ENCODE measurements at places on chromosomes 4 and X.

GRCh38 chr4:17241835-17242234, 270.1 kb downstream of the QDPR start:
- no peak for DNase-seq

DNA sequence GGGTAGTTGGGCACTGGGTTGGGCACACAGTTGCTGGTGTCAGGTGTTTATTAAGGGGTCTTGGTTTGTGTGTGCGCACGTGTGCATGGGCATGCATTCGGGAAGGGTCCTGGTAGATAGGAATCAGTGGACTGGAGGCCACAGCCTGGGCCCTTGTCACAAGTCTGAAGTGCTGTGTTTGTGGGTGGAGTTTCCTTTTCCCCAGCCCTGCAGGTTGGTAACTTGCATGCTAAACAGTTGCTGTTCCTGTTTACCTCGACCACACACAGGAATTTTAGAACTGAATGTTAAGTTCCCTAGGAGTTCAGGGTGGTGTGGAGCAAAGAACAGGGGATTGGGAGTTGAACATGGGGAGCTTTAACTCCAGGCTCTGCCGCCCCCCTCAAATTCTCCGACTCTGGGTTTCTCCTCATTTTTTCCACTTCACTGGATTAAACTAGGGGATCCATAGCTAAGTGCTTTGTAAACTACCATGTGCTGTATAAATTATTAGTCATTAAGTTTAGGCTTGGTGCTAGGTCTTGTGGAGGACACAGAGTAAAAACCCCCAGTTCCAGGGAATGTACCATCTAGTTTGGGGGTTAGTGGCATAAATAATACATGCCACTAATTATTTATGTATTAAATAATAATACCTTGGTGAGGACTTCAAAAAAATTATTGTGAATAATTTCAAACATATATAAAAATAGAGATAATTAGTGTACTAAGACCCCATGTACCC, 49.0 kb downstream of the STARD8 start:
- no peak for DNase-seq

DNA sequence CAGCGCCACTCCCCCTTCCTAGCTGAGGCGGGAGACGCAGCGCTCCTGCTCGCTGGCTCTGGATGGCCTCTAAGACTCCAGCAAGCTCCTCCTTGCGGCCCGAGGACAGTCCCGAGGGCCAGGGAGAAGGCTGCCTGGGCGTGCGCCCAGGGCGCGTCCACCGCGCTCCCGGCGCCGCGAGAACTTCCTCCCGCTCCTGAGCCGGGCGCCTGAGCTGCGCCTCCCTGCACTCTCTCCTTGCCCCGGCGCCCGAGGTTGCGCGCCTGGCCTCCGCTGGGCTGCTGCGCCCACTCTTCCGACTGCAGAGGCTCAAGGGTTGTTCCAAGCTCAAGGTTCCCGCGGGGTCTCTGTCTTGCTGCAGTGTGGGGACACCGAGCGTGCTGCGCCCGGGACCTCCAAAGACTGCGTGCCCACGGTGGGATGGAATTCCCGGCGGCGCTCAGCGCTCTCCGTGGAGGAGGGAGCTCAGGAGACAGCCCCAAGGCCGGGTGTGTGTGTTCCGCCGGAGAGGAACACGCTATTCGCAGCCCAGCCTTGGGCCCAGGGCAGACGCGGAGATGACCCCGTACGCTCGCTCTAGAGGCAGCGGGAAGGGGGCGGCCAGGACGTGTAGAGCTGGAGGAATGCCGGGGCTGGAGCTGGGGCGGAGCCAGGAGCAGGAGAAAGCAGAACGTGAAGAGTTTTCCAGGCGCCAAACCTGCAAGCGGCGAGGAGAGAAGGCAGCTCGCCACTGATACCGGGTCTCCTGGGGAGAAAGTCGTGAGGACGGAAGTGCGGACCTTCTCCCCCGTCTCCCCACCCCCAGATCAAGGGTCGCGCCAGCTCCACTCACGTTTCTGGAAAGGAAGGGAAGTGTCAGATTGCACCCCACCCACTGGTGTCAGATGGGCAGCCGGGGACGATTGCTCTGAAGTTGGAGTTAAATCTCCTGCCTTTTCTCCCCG, at the start of gene ARHGAP6:
ARHGAP6 (minus strand) TSS at position 753 of the 944 bp plus-strand sequence. CDS start 1,092 bp downstream, outside the sequence.
- DNase-seq = no peak

DNA sequence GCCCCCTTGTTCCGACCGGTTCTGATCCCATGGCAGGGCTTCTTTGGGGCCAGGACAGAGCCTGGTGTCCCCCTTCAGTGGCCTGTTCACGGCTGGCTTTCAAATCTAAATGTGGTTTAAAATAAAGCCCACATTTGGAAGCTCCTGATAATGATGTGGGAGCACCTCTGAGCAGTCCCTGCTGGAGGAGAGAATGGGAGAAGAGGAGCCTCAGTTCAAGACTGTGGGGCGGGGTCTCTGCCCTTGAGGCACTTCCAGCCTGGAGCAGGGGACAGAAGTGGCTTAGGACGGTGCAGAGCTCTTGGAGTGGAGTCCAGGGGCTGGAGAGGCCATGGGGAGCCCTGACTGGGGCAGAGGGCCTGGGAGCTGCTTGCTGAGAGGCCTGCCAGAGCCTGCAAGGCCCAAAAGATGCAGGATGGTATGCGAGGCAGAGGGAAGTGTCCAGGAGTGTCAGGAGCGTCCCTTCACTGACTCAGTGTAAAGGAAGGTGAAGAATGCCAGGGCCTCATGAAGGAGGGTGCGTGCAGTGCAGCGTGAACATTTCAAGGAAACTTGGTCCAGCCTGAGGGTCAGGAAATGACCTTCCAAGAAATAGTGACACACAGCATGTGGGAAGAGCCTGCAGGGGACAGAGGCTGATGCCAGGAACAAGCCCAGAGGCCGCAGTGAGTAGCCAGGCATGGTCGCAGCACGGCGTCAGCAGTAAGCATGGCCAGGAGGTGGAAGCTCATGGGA, 21.1 kb upstream of the TADA2B start:
- DNase-seq = no peak

DNA sequence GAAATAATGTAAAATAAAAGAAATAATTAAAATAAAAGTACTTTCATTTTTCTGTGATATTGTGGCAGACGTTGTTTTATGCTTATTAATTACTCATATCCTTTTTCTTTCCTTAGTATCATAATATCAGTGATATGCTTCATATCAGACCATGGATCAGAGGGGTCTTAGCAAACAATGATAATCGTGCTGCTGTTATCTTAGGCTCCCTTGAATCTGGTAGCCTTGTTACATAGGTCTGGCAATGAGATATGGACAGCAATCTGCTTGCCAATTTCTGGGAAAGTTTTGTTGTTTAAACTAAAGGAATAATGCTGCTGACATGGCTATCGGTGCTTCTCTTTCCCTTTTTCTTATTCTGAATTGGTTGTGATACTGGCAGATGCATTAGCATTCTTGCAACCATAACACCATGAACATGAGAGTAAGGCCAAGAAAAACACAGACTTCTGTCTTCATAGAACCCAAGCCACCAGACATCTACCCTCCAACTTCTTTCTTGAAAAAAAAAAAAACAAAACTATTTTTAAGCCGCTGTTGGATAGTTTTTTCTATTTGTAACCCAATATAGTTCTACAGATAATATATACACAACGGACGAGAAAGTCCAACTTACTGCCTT, 16.4 kb downstream of the EPHA5 start:
- no peak for DNase-seq

- DNase-seq = no peak
Observed at GRCh38 chrX:106613277-106613676, 1.5 kb downstream of the RADX start.

- no peak for DNase-seq
Observed at GRCh38 chr4:38870098-38870808, 2.6 kb downstream of the FAM114A1 start.

DNA sequence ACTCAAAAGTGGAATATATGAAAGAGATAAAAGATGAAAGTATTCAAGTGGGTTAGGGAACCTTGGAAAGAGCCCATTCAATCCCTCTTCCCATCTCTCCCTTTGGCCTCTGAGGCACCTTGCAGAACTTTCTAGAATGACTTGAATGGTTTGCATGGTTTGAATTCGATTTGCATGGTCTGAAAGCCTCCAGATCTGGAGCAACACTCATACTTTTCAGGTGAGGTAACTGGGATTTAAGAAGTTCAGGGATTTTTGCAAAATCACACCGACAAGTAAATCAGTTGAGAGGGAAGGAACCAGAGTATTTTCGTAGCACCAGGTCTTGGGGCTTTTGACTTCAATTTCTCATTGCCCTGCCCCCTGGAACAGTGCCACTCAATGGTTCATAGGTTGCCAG, 476.0 kb upstream of the FTHL17 start:
- no peak for DNase-seq

GRCh38 chr4:86034616-86035015, 325.2 kb downstream of the MAPK10 start:
- DNase-seq = no peak

GRCh38 chrX:149938881-149939654, 777 bp upstream of the EOLA2 start:
- peak; percentile 86 for DNase-seq

DNA sequence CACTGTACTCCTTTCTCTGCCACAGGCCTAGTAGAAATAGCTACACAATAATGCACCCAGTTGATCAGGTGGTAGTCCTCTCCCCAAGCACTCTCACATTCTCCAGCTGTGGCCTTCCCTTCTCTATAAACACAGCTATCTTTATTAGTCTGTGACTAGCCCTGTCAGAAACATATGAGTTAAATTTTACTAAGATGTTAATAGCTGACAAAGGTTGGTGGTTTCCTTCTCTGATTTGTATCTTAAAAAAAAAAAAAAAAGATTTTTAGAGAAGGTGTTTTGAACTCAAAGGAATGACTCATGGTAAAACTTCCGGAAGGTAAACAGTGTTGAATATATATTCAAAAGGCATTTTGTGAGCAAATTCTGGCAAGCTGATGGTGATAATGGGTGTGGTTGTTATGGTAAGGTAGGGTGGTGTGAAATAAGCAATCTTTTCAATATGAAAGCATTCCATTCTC, 327.4 kb downstream of the PPP3CA start:
- DNase-seq = no peak

DNA sequence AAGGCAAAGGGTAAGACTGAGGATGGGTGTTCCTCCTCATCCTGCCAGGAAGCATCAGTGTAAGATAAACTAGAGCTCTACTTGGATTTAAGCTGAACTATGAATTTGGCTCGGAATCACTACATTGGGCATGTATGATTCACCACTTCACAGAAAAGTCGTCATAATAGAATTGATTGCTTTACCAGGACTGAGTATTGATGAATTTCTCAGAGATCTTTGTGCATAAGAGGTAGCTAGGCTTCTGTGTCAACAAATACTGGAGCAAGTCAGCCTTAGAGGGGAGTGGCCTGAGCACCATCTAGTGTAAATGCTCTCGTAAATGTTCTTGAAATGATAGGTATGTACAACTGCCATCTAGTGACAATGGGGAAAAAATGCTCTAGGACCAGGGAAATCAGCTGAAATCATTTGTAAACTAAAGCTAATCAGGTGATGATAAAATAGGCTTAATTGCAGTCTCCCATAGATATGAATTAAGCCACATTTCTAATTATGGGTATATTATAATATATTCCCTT, 309.5 kb upstream of the FMR1 start:
- DNase-seq = no peak

DNA sequence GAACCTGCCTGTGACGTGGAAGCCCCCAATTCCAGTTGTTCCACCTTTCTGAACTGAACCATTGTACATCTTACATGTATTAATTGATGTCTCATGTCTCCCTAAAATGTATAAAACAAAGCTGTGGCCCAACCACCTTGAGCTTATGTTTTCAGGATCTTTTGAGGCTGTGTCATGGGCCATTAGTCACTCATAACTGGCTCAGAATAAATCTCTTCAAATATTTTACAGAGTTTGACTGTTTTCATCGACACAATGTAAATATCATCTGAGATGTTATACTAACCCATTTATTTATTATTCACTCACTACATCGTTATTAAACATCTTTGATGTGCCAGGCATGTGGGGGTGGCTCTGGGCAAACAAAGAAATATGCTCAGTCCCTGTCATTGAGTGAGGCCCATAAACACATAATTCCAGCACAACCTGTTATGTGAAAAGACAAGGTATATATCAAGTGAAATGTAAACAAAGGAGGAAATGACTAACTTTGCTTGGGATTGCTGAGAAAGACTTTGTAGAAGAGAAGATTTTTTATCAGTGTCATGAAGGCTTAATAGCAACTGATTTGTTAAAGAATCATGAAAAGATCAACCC, 34.5 kb upstream of the PPM1K start:
- DNase-seq = no peak

DNA sequence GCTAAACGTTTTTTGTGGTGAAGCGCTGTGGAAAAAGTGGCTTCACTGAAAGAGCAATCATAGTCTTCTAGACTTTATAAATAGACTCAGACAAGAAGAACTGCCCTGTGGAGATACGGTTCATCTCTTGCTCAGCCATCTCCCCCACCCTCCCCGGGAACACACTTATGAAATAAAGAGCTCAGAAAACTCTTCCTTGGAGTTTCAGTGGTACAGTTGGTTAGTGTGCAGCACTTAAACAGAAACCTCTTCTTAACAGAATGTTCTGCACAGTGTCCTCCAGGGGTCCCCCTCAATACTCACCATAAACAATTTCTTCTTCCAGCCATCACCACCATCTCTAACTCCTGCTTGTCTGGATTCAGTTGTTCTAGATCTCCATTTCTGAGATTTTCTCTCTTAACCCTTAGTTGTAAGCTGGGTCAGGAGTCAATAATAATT, 313.0 kb downstream of the ARHGAP10 start:
- no peak for DNase-seq

- DNase-seq = no peak
Observed at GRCh38 chr4:176484301-176484984, 164.7 kb downstream of the SPCS3 start.

DNA sequence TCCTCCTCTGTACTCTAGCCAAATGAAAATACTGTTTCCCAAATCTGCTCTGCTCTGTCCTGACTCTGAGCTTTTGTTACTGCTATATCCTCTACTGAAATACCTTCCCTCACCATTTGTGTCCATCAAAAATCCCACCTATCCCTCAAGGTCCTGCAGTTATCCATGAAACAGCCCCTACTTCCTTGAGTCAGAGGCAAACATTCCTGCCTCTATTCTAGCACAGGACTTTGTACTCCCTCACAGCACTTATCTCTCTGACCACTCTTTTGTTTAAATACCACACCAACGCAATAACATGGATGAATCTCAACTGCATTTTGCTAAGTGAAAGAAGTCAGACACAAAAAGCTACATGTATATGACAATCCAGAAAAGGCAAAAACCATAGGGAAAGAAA, 10.5 kb upstream of the RNF128 start:
- DNase-seq = no peak

DNA sequence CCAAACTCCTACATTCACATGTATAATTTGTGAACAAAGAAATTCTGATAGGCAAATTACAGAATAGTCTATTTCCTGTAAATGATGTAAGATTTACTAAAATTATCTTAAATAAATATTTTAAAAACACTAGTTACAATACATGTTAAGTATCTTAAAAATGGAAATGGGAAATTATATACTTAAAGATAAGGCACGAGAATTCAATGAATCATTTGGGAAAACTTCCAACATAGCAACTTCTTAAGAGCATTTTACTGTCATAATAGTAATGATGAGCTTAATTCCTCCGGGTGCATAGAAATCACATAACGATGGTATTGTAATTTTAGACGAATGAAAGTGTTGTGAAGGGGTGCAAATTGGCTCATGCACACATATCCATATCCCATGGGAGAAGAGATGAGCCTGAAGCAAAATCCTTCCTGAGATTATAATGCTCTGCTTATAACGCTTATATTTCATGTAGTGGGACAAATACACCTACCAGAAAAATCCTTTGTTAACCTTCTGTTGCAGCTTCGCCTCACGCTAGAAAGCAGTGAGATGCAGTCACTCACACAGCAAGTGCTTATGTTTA, 873.5 kb downstream of the PDHA2 start:
- DNase-seq = no peak

GRCh38 chr4:4377191-4377590, 9.7 kb upstream of the NSG1 start:
- DNase-seq = no peak

- no peak for DNase-seq
Observed at GRCh38 chr4:182454440-182455013, 211.3 kb downstream of the TENM3 start.

All from stimulated activated CD4-positive, alpha-beta T cell treated with anti-CD3 and anti-CD28 coated beads, Interleukin-4, amount 100 ng/mL, for 1 hour (primary cell).